ENCODE measurements at places on chromosomes 4 and X.

- DNase-seq, result no peak
Observed at GRCh38 chr4:56863441-56864139, 42.1 kb upstream of the SPINK2 start.

DNA sequence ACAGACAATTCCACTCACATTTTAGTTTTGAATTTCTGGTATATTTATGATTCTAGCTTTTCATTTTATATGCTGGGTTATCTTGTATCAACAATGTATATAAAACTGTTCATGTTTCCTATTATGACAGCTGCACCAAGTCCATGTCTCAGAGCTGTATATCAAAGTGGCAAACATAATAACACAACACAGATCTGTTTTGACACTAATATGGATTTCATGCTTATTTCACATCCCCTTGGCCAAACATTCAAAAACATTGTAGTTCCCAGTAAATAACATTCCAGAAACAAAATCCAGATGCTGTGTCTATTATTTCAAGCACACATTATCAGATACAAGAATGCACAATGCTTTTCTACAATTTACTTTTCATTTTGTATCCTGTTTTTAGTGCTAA, 380.6 kb upstream of the MAGEB2 start:
- no peak for DNase-seq

DNA sequence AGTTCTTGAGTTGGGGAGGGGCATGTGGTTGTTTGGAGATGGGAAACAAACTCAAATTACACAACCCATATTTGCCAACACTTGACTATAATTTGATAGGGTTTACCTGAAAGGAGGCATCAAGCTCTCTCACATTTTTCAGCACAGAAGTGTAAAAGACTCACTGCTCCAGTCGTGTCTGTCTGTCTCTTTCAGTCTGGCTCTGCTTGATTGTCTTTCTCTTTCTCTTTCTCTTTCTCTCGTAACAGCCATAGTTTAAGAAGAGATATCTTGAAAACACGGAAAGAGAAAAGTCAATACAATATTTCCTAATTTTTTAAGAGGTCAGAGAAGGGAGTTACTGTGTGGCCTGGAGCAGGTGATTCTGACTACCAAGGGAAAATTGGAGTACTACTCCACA, 413.6 kb upstream of the CXorf51A start:
- DNase-seq, result no peak

DNA sequence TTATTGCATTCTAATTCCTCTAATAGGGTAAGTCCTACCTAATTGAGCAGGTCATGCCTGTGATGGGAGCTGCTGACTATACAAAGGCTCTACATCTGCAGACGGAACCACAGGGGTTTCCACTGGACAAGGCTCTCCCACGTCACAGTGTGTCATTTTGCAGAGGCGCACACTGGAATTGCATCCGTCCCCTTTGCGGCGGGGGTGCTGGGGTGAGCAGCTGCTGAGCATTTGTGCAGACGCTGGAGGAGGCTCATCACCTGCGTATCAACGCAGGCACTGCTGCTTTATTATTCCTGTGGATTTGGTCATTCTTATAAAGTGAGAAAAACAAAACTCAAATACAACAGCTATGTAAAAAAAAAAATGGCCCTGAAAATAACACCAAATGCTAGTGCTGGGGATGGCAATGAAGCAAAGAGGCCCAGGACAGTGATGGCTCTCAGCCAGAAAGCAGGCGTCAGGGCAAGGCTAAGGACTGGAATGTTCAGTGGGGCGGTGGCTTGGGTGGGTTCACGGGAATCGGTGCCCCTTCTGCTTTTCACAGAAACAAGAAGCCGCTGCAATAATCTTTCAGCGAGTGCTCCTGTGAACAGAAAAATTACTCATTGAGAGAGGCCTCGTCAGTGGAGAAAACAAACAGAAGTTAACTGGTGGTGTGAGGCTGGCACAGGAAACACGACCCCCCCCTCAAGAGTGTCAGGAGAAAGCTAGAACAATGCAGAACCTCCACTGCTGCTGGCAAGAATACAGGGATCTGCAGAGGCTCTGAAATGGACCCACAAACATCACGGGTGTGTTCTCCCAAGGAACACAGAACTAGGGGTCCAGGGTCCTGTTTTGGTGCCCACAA, 67.8 kb downstream of the GATB start:
- no peak for DNase-seq

- no peak for DNase-seq
Observed at GRCh38 chrX:49959602-49960001, 37.2 kb downstream of the CLCN5 start.

GRCh38 chr4:89099471-89099870, 11.9 kb upstream of the TIGD2 start:
- DNase-seq, result no peak

DNA sequence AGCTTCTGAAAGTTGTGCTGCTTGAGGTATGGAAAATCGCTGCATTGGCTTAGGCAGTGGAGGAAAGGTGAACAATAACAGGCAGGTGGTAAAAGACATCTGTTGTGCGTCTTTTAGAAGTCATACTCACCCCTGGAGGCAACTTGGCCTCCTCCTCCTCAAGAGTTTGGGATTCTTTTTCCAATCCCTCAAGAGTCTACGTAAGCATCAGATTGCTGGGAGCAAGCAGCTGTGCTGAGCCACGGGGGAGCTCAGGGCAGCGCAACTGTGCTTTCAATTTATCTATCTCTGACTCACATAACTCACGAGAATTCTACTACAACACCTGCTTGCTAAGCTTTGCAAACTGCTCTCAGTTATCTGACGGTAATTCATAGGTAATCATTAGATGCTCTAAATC, 6.4 kb upstream of the RBMX2 start:
- no peak for DNase-seq

DNA sequence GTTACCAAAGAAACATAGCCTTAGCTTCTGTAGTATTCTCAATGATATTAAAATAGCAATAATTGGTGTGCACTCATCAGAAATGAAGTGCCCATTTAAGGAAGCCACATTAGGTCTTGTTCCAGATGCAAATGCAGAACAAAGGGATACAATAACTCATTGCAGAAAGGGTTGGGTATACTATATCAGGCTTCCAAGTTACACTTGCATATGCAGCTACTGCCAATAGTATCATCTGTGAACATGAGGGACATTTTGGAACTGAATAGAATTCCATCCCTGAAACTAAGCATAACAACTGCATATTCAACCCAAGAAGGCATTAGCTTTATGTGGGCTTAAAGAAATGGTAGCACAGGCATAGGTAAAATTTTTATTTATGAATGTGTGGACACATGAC, 167.8 kb downstream of the ANTXR2 start:
- no peak for DNase-seq

DNA sequence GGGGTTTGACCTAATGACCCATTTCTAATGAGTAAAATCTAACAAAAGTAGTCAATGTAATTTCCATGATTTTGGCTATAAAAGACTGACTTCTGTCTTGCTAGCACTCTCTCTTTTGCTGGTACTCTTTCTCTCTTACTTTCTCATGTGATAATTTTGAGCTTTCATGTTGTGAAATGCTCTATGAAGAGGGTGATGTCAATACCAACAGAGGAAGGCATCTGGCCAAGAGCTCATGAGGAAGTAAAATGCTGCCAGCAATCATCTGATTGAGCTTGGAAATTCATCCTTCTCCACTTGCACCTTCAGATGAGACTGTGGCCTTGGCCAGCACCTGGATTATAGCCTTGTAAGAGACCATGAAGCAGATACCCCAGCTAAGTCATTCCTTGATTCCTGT, 347.7 kb downstream of the HS3ST1 start:
- DNase-seq, result no peak

DNA sequence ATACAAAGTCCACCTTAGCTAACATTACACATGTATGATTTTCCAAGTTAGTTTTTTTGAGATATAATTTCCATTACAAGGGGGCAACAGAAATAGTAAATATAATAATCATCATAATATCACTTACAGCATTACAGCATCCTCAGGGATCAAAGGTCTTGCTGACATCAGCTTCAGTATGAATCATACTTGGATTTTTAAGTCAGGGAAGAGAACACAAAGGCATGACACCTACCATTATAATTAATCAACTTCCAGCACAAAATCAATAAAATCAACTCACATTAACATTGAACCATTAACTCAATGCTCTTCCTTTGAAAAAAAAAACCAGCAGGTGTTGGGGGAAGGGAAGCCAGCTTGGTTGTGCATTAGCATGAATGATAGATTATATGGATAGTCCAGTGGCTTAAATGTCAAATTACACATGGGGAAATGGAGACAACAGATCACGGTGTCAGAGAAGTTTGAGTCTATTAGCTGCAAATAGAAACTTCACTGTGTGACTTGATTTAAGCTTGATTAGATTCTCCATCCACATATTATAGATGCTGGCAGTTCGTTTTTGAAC, 66.9 kb upstream of the CAPN6 start:
- DNase-seq, result no peak
